ENCODE measurements at places on chromosomes 2 and 18. TPM values are rescaled to one million over a fixed set of nuclear protein-coding genes. Genes with fewer than 3 reads are reported as not detected.

The KLHL30 gene
- total RNA-seq: 1.2 TPM

The IL1R2 gene
- 1.0 TPM for total RNA-seq

The SYT4 gene
- not detected for total RNA-seq

The GIGYF2 gene
- 64.7 TPM for total RNA-seq

The DSC3 gene
- total RNA-seq: under 0.01 TPM

The ZC3H6 gene
- total RNA-seq: 6.6 TPM

The CHRND gene
- not detected for total RNA-seq

The ALPI gene
- total RNA-seq: not detected

The THUMPD2 gene
- 7.4 TPM for total RNA-seq

The RUFY4 gene
- total RNA-seq: not detected

DNA sequence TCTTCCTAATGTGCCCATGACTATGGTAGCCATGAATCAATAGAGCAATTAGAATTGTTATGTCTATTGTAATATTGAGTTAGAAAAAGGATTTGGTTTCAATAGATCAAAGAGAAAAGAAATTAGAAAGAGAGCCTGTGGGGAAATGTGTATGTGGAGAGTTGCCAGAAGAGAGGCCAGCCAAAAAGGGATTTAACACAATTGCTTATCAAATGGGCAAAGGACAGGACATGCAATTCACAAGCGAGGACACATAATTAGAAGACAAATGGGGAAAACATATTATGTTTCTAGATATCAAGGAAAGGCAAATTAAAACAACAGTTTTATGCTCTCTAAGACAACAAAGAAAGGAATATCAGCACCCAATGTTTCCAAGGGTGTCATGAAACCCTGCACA, 403.2 kb upstream of the KLHL29 start:
- DNase-seq: no peak

DNA sequence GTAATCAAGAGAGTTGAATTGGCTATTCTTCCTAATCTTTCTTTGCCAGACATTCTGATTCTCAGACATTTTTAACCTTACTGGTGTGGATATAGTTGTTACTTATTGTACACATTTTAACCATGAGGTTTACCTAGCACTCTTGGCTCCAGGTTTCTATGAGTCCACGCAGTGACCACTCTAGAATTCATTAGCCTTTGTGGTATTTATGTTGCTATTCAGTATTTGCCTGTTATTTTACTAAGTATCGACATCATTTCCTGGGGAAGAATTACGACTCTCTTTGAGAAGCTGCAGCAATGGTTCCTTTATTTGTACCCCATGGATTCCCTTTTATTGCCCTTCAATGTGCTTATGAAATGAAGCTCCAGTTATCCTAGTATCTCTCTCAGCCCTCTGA, 120.7 kb downstream of the RDH14 start:
- peak; percentile 59 for DNase-seq

DNA sequence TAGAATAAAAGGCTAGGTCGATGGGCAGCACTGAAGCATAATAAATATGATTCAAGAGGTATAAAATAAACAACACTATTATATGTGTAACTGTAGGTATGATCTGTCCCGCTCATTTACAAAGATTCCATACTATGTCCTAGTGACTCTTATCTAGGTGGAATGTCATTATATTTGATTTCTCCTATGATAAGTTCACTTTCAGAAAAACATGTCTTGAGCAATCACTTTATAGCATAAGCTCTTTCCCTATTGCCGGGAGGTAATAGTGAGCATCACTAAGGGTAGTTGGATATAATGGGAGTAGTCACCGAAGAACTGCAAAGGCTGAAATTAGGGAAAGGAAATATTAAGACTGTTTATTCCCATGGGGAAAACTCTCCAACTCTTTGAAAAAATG, 330.3 kb upstream of the THUMPD2 start:
- no peak for DNase-seq

DNA sequence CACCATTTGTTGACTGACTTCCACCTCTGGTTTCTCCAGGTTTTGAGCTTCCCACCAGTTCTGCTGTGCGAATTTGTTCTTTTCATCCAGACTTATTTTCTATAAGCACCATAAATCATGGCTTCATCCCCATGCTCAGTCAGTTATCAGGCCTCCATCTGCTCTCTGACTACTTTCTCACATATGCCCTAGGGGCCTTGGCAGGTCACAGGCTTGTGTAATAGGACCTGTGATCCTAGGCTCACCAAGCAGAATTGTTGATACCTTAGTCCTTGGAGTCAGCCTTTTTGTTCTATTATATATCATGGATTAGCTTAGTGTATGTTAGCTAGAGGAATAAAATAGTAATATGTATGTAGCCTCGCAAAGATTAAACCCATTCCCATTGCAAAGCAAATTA, 284.2 kb upstream of the TANK start:
- DNase-seq: no peak

- no peak for DNase-seq
These were observed 73.0 kb upstream of the NOSTRIN start for GRCh38 chr2:168729455-168729854.

DNA sequence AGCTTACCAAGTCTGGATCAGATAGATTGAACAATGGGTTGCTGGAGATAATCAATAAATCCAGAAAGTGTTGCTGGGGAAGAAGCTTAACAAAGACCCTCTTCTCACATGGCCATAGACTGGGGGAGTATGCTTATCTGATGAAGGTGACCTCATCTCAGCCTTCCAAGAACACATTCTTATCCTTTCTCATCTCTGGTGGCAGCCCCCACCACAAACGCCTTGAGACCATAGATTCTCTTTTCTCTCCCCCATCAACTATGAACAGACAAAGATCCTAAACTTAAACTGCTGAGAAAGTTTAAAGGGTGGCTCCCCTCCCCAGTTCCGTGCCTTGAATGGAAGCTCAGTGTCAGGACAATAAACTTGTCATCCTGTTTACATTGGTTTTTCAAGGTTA, 428.7 kb upstream of the TRIB2 start:
- DNase-seq: no peak

DNA sequence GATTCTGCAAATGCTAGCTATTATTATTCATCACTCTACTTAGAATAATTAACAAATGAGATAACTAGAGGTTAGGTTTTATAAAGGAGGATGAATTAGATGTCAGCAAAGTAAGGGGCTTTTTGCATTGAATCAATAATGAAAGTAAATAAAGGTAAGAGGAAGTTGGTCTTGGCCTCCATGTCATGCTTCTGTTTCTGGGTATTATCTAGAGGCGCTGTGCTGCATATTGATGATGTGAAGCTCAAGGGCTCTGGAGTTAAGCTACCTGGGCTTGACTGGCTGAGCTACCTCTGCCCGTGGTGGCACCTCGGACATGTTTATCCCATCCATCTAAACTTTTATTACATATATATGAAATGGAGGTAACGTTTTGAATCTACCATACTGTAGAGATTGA, 350.9 kb downstream of the PARD3B start:
- DNase-seq: no peak

- peak; percentile 58 for DNase-seq
These were observed 98.1 kb downstream of the PARD3B start for GRCh38 chr2:204643326-204643725.

GRCh38 chr2:3480352-3481010, 38.9 kb downstream of the ADI1 start:
- no peak for DNase-seq

- DNase-seq: no peak
These were observed 118.7 kb upstream of the MSTN start for GRCh38 chr2:190181123-190181669.

DNA sequence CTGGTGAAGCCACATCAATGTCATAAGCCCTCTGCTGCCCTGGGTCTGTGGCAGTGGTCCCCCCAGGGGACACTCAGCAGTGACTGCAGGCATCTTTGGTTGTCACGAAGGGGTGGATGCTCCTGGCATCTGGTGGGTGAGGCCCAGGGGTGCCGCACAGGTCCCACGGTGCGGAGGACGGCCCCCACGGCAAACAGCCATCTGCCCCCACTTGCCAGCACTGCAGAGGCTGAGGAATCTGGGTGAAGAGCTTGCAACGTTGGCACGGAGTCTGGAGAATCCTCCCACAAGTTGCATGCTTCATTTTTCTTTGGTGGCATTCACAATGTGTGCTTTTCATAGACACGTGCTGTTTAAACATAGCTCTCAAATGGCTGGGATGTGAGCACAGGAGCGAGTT, 105.1 kb upstream of the PXDN start:
- DNase-seq: no peak

GRCh38 chr2:126534478-126534877, 121.5 kb upstream of the GYPC start:
- DNase-seq: no peak

GRCh38 chr2:161136696-161137324, 23.4 kb upstream of the TANK start:
- DNase-seq: no peak

GRCh38 chr18:66599190-66599589, 4.7 kb downstream of the CDH19 start:
- DNase-seq: no peak

DNA sequence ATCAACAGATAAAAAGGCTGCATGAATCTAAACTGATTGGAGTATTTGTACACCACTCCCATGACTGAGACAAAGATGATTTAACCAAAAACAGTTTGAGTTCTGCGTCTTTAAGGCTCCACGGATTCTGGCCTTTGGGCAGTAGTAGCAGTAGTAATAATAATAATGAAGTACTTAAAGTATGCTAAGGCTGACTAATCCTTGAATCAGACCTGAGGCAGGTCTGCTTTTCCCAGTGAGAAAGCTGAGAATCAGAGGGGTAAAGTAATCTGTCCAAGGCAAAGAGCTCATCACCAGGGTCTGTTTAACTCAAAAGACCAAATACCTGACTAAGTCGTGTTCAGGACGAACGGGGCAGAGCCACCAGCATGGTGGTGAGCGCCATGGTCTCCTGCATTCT, 61.4 kb downstream of the ID2 start:
- DNase-seq: no peak

DNA sequence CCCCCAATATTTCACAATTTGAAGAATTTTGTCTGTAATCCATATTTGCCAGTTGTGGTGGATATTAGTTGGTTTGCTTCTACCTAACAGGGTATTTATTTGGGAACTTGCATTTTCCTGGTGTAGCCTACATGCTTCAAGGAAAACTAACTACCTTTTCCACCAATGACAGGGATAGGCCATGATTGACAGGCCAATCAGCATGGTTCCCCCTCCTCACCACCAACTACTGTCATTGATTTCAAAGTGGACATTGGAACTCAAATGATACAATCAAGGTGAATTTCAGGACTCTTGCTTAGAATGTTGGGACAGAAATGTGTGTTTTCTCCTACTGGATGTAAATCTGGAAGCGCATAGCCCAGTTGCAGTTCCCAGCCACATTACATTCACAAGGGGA, 10.1 kb upstream of the TANC1 start:
- no peak for DNase-seq

DNA sequence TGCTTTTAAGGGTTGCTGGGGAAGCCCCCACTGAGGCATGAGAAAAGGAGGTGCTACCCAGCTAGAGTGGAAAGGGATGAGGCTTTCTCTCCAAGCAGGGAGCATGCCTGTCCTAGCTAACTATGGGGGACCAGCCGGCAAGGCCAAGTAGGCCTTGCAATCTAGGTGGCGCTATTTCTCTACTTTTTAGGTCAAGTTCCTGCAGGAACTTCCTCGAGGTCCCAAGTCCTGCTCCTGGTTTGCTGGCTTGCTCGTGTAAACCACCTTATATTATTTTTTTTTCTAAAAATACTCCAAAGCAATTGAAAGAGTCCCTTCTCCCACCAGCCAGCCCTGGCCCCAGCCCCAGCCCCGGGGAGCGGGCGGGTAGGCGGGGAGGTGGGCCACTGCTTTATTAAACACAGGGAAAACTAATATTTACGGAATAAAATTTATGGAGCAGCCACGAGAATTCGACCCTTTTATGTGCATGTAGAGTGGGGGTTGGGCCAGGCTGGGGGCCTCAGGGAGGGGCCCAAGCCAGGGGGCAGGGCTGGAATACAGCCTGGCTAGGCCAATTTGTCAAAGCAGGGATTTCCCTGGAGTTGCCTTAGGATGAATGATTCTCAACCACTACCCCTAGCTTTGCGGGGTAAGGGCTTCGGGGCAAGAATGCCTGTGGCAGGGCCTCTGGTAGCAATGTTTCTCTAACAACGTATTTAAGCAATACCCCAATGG, 12.8 kb upstream of the IHH start:
- peak; percentile 84 for DNase-seq

DNA sequence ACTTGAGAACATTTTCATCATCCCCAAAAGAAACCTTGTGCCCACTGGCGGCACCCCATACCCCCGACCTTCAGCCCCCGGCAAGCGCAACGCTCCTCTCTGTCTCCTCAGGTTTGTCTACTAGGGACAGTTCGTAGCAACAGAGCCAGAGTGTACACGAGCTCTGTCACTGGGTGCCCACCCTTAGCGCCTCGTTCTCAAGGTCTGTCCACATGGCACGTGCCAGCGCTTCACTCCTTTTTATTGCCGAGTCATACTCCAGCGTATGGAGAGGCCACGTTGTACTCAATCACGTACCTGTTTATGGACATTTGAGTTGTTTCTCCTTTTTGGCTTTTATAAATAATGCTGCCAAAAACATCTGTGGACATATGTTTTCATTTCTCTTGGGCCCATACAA, 30.3 kb upstream of the GPC1 start:
- no peak for DNase-seq

GRCh38 chr2:230358305-230358704, 31.3 kb downstream of the SP140L start:
- peak; percentile 14 for DNase-seq

DNA sequence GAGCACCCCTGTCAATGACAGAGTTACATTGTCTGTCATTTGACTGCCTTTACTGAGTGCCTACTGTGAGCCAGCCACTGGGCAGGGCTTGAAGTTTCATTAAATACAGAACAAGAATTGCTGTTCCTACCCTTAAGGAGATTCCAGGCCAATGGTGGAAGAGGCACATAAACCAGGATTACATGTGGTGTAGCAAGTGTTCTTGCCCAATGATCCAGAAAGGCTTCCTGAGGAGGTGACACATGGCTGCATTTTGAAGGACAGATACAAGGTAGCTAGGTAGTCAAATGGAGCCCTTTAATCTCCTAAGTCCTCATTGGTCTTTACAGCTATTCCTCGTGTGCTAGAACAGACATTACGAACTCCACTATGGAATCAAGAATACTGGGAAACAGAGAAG, 312.7 kb downstream of the ETAA1 start:
- no peak for DNase-seq

DNA sequence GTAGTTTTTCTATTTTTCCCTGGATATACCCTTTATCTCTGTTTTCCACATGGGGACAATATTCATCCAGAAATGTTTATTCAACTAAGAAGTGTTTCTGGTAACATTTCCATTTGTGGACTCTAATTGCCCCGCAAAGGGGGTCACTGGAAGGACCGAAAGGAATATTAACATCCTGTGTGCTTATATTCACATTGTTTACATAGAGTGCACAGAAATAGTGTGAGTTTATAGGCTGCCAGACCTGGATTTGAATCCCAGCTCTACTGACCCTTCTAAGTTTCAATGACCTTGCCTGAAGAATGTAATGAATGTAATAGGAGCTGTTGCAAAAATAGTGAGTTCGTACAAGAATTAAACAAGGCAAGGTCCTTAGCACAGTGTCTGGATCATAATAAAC, 152.9 kb upstream of the NCKAP5 start:
- peak; percentile 54 for DNase-seq
